Fibroblast of lung (primary cell): ENCODE measurements at places on chromosomes 13 and 19. TPM values are rescaled to one million over a fixed set of nuclear protein-coding genes. Genes with fewer than 3 reads are reported as not detected.

The LIN37 gene
- 6.4 and 10.0 TPM in 2 replicates for total RNA-seq

The NDUFA13 gene
- 215 and 221 TPM in 2 replicates for total RNA-seq

The LRRC63 gene
- under 0.01 and 0.17 TPM in 2 replicates for total RNA-seq

The PSG3 gene
- total RNA-seq, result not detected in 2 replicates

The ZNF776 gene
- 10.3 and 20.0 TPM in 2 replicates for total RNA-seq

The NPAS1 gene
- total RNA-seq, result 0.26 and 0.33 TPM in 2 replicates

The WDR88 gene
- under 0.01 TPM in 1 of 2 replicates, not detected in the other for total RNA-seq

The SELENOW gene
- total RNA-seq, result 142 and 155 TPM in 2 replicates

The FPR2 gene
- total RNA-seq, result not detected in 2 replicates

The MAP4K1 gene
- under 0.01 and 0.17 TPM in 2 replicates for total RNA-seq

The CEACAM16 gene
- under 0.01 TPM in 1 of 2 replicates, not detected in the other for total RNA-seq

The EXOC3L2 gene
- total RNA-seq, result under 0.01 TPM in 1 of 2 replicates, not detected in the other

The LYL1 gene
- total RNA-seq, result under 0.01 and 1.2 TPM in 2 replicates

The KLK3 gene
- total RNA-seq, result not detected in 2 replicates

The RNU6-9 gene
- not detected in 2 replicates for total RNA-seq

The FUT6 gene
- total RNA-seq, result not detected in 2 replicates

The ERF gene
- 13.2 and 14.1 TPM in 2 replicates for total RNA-seq

The CEBPA gene
- total RNA-seq, result 0.17 and 0.51 TPM in 2 replicates

The LRG1 gene
- not detected in 2 replicates for total RNA-seq

The IL11 gene
- total RNA-seq, result 0.66 and 1.0 TPM in 2 replicates

The ZNF57 gene
- total RNA-seq, result 4.1 and 5.3 TPM in 2 replicates

The MUC16 gene
- not detected in 2 replicates for total RNA-seq

The KIR2DL3 gene
- not detected in 2 replicates for total RNA-seq

The KIR3DL2 gene
- not detected in 2 replicates for total RNA-seq

The SHANK1 gene
- total RNA-seq, result 1.8 and 7.9 TPM in 2 replicates

The CABP5 gene
- total RNA-seq, result not detected in 2 replicates

The RCBTB1 gene
- 29.8 and 42.6 TPM in 2 replicates for total RNA-seq

The IQCN gene
- total RNA-seq, result 0.51 and 0.83 TPM in 2 replicates

The FCHO1 gene
- under 0.01 and 0.33 TPM in 2 replicates for total RNA-seq

The CALR3 gene
- total RNA-seq, result not detected in 2 replicates

The CYP4F12 gene
- total RNA-seq, result not detected in 2 replicates

The MAB21L1 gene
- 0.77 and 2.0 TPM in 2 replicates for total RNA-seq

The FKRP gene
- 9.8 and 12.2 TPM in 2 replicates for total RNA-seq

The RRAS gene
- 34.2 and 60.1 TPM in 2 replicates for total RNA-seq

The SRRM5 gene
- under 0.01 TPM in 1 of 2 replicates, not detected in the other for total RNA-seq

The KCTD12 gene
- 35.3 and 36.5 TPM in 2 replicates for total RNA-seq

The CERS1 gene
- total RNA-seq, result 1.5 and 1.7 TPM in 2 replicates

The PLVAP gene
- not detected in 2 replicates for total RNA-seq
